AG04449 (cell line): ENCODE measurements at places on chromosomes 1 and 21.
A peak's percentile ranks its signal among the peaks of the same experiment; 100 is the strongest.

GRCh38 chr1:172761581-172762486, 102.9 kb downstream of the FASLG start:
- no peak for DNase-seq

- no peak for DNase-seq
These were observed 5.9 kb upstream of the SHISAL2A start for GRCh38 chr1:52627028-52627427.

DNA sequence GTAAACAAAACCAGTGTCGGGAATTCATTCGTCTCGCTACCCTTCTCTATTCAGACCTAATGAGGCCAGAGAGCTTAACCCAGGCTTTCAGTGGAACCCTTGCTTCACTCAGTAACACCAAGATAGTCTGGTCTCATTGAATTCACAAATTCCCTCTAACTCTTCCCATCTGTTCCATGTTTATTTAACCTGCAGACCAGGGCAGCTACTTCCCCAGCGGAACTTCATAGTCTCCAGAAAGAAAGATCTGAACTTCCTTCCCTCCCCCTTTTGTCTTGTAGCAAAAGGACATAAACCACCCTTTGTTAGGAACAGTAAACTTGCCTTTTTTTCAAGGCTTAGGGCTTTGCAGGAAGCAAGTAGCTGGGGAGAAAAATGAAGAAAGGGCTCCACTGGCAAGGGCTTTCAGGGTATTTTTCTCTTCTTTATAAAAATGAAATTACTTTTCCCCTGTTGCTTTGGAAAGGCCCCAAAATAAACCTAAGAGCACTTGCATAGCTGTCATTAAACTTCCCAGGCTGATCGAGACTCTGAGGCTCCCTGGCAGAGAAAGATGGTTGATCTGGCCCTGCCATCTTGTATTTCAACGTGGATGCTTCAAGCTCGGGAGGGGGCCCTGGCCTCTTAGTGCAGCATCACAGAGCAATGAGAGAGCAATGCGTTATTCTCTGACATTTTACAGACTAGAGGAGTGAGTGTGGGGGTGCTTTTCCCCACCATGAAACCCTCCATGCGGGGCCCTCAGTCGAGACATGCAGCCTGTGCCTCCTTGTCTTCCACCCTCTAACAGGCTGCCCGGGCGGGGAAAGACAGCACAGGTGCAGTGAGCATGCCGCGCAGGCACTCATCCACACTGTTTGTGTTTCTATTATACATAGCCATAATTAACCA, 30.0 kb downstream of the MIS18A start:
- no peak for DNase-seq

- DNase-seq = no peak
These were observed 462.3 kb downstream of the OMA1 start for GRCh38 chr1:58084266-58084665.

DNA sequence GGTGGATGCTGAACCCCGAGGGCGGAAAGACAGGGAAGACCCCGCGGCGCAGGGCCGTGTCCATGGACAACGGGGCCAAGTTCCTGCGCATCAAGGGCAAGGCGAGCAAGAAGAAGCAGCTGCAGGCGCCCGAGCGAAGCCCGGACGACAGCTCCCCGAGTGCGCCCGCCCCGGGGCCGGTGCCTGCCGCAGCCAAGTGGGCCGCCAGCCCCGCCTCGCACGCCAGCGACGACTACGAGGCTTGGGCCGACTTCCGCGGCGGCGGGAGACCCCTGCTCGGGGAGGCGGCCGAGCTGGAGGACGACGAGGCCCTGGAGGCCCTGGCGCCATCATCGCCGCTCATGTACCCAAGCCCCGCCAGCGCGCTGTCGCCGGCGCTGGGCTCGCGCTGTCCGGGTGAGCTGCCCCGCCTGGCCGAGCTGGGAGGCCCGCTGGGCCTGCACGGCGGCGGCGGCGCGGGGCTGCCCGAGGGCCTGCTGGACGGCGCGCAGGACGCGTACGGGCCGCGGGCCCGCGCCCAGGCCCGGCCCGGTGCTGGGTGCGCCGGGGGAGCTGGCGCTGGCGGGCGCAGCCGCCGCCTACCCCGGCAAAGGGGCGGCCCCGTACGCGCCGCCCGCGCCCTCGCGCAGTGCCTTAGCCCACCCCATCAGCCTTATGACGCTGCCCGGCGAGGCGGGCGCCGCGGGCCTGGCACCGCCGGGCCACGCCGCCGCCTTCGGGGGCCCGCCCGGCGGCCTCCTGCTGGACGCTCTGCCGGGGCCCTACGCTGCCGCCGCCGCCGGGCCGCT, 20.7 kb downstream of the FOXO6 start:
- DNase-seq = no peak

DNA sequence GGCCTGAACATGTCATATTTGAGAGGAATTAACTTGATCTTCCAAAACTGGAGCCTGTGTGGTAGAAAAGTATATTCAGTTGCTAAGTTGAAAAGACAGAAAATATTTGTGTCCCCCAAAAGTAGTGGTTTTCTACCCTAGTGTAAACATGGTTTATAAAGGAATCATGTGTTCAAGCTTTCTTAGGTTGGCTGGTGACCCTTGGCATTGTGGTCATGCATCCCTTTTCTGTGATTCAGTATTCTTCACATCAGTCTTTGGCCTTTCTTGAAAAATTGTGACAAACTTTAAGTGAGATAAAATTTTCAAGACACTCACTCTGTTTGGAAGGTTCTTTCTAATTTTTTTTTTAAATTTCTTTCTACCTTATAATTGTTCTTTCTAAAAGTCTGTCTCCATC, 193.2 kb downstream of the DHRS3 start:
- no peak for DNase-seq

DNA sequence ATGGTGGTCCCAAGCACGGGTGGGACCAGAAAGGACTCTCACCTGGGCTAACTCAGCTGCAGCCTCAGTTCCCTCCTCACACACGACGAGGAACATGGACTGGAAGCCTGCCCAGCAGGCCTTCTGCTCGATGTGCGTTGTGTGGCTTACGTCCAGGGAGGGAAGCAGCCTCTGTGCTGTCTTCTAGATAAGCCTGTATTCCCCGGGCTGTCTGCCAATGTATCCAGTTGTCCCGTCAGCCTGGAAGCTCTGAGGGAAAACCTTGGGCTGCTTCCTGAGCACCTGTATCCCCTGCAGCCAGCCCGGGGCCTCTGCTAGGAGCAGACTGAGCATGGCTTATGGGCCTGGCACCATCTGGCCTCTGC, 10.5 kb downstream of the PCSK9 start:
- DNase-seq = no peak

- no peak for DNase-seq
These were observed 10.1 kb downstream of the GNG4 start for GRCh38 chr1:235639226-235640205.

- no peak for DNase-seq
These were observed 39.4 kb upstream of the ZNF496 start for GRCh38 chr1:247370786-247371732.

DNA sequence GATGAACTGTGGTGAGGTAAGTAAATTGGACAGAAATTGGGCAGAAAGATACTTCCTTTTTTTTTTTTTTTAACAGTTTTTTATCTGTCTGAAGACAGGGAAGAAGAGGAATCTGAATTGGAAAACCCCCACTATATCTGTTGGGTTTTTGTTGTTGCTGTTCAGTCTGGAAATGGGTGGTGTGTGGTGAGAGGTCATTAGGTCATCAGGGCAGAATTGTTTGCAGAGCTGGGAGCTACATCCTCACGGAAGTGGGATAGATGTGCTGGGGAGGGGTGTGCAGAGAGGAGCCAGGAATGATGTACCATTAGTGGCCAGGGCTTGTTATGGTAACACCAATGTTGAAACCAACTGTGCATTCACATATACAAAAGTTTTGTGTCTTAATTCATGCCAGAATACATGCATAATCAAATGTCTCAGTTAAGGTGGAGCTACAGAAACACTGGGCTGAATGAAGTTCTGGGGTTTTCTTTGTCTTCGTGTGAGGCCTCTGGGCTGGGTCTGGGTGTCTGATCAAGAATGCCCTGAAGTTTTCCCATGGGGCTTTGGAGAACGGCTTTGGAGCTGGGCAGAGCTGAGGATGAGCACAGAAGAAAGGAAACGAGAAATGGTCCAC, 12.4 kb downstream of the USP25 start:
- no peak for DNase-seq

DNA sequence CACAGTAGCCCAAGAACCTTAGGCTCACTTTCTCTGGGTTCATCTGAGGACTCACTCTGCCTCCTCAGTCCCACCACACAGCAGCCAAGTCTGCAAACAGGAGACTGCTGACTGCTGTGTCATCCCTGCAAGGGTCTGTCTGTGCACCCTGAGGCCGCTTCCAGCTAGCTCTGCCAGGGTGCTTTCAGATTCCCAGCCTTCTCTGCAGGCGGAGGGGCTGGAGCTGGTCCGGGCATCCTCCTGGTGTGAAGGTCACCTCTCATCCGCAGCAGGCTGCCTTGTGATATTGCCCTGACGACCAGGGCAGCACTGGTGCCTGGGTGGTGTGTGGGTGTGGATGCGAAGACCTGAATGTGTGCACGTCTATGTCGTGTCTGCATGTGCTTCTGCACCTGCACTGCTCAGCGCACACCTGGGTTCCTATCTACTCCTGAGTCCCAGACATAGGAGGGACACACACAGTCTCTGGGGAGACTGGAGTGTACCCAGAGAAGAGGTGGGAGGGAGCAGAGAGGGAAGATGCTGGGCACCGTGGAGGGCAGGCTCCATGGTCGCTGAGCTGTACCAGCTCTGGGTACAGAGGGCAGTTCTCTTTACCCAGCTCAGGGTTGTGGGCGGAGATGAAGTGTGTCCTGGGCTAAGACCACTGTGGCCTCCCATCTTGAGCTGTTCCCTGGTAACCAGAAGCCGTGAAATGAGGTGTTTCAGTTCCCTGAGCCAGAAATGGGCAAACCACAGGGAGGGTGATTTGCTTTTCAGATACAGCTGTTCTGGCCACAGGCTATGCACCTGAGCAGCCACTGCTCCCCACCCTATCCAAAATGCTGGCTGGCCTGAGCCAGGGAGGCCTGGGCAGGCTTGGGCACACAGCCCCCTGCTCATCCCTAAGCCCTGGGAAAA, 160.9 kb upstream of the CSF3R start:
- no peak for DNase-seq

DNA sequence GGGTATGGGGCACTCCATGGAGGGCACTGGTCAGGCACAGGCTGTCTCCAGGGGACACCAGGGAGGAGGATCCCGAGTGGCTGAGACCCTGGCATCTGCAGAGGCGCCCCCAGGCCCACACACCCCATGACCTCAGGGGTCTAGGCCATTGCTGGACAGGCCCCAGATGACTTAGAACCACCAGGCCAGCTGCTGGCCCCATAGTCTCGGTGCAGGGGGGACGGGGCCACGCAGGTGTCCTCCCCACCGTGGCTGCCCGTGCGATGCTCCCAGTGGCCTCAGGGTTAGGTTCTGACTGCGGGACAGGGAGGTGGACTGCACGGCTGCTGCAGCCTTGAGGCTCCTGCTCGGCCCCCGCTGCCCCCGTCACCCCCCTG, 44.0 kb downstream of the MORN1 start:
- DNase-seq = no peak

DNA sequence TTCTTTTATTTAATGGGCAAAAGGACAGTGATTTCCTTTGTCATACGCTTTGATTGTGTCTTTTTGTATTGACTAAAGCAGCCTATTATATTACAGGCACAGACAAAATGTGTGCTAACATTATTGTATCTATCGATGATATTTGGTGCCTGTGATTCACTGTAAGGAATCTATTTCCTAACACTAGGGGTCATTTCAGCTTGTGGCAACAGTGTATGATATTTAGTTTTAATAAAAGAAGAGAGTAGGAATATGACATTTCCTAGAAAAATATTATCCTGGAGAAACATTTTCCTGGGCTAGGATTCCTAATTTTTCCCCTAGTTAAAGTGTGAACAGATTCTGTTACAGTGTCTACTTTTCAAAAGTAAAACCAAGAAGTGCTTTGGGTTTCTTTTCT, 42.8 kb downstream of the TYW3 start:
- DNase-seq = no peak

GRCh38 chr1:74731399-74732052, 1.3 kb downstream of the CRYZ start:
- DNase-seq = no peak

GRCh38 chr1:188958461-188959115, 1519.1 kb downstream of the BRINP3 start:
- no peak for DNase-seq

GRCh38 chr21:26025536-26026512, 144.7 kb downstream of the APP start:
- DNase-seq = no peak

GRCh38 chr1:43835082-43836021, 98.2 kb upstream of the ARTN start:
- peak; percentile 33 for DNase-seq

- DNase-seq = no peak
These were observed 297.2 kb upstream of the PLXNA2 start for GRCh38 chr1:208541225-208541855.

- no peak for DNase-seq
These were observed 119.2 kb downstream of the SMYD2 start for GRCh38 chr1:214400131-214400530.

- DNase-seq = peak; percentile 63
These were observed 8.3 kb upstream of the KCNAB2 start for GRCh38 chr1:6037338-6037762.

GRCh38 chr1:229376521-229376920, 33.7 kb upstream of the CCSAP start:
- DNase-seq = no peak

DNA sequence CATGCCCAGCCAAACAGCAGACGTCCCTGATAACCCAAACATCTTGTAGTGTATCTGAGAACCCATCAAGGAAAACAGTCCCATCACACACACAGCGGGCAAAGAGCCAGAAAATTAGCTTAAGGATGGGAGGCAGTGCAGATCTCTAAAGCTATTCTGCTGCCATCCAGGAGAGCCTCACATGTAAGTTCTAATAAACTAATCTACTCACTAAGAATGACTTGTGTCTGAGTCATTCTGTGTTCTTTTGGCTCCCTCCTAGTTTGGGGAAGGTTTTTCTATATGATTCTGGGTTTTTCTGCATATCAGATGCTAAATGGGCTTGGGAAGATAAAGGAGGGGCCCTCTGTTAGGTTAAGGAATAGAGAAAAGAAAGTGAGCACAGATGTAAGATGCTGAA, 162.8 kb downstream of the HUNK start:
- DNase-seq = no peak

- no peak for DNase-seq
These were observed 910 bp upstream of the RERE start for GRCh38 chr1:8818325-8818775.

DNA sequence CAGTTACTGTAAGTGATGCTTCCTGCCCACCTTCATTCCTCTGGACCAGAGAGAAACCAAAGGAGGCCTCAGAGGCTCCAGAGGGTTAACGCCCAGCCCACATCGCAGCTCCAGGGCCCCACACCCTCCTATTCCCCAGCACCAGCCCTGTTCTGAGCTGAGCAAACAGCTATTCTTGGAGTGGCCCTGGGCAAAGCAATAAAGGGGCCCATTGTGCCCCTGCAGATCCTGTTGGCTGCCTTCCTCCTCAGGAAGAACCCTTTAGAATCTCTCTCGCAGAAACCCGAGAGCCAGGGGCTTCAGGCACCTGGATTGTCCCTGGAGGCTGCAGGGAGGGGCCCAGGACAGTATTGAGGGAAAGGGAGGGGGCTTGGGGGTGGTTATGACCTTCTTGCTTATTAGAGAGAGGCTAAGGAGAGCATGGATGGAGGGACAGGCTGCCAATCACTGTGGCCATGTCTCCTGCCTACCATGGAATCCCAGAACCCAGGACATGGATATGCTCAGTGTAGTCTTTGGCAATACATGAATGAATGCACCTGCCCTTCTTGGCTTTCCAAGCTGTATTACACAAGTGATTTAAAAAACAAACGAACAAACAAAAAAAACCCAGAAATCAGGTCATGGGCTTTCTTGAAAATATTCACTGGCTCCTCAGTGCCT, 9.2 kb downstream of the PADI2 start:
- DNase-seq = no peak

- DNase-seq = no peak
These were observed 164.9 kb upstream of the USP25 start for GRCh38 chr21:15564907-15565306.
